ENCODE measurements at places on chromosomes 7 and 10. TPM values are rescaled to one million over a fixed set of nuclear protein-coding genes. Genes with fewer than 3 reads are reported as not detected.

DNA sequence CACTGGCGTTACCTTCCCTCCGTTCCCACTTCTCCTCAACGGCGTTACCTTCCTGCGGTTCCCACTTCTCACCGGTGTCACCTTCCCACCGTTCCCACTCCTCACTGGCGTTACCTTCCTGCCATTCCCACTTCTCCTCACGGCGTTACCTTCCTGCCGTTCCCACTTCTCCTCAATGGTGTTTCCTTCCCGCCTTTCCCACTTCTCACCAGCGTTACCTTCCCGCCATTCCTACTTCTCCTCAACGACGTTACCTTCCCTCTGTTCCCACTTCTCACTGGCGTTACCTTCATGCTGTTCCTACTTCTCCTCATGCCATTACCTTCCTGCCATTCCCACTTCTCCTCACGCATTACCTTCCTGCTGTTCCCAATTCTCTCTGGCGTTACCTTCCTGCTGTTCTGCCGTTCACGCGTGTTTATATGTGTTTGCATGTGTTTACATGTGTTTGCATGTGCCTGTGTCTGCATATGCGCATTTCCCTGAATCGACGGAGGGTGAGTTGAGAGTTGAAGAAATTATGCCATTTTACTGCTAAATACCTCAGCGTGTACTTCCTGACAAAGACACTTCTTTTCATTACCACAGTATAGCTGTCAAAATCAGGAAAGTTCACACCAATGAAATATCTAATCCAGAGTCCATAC is 23.2 kb upstream of the CFAP46 start:
- no peaks in the 10 kb centered on the region for H3K36me3 ChIP-seq
- H3K27me3 ChIP-seq: peaks cover 23% of the 10 kb centered on the region
- H3K4me3 ChIP-seq: no peak overlapping the region
- H3K27ac ChIP-seq: peak overlapping the region; percentile 71
- no peaks in the 10 kb centered on the region for H3K4me1 ChIP-seq

Gene UCN3
- total RNA-seq: 0.28 TPM

Gene MEOX2
- total RNA-seq: 103 TPM

DNA sequence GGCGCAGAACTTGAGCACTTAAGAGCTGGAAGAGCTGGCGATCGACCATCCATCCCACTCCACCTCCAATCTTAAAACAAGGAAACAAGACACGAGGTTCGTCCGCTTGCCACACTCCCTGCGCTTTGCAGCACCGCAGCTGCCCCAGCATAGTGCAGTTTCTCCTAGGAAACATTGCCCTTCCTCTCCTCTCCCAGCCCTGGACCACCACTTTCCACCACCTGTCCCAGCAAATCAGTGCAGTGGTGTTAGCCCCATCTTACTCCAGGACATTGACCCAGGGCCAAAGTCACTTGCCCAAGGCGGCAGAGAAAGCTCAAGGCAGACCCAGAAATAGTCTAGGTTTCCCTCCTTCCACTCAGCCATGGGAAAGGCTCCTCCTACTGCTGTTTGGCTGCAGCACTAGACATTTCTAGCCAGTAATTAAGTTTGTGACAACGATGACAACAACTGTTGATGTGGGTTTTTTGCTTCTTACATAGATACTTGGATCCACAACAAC is 1.5 kb upstream of the PARD3 start:
- peak overlapping the region; percentile 28 for H3K27ac ChIP-seq
- H3K4me3 ChIP-seq: no peak overlapping the region
- peaks cover 9% of the 10 kb centered on the region for H3K4me1 ChIP-seq
- no peaks in the 10 kb centered on the region for H3K27me3 ChIP-seq

DNA sequence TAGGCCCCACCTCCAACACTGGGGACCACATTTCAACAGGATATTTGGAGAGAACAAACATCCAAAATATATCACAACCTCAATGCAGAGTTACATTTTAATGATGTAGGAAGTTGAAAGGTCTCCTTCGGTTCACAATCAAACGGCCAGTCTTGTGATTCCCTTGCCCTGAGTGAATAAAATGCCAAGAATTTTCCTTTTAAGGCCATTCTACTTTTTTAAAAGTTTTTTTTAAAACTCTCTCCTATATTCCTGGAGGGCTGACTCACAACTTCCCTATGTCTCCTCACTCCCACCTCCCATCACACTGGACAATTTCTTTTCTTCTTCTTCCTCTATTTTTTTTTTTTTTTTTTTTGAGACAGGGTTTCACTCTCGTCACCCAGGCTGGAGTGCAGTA is 693.6 kb upstream of the AUTS2 start:
- DNase-seq: no peak

DNA sequence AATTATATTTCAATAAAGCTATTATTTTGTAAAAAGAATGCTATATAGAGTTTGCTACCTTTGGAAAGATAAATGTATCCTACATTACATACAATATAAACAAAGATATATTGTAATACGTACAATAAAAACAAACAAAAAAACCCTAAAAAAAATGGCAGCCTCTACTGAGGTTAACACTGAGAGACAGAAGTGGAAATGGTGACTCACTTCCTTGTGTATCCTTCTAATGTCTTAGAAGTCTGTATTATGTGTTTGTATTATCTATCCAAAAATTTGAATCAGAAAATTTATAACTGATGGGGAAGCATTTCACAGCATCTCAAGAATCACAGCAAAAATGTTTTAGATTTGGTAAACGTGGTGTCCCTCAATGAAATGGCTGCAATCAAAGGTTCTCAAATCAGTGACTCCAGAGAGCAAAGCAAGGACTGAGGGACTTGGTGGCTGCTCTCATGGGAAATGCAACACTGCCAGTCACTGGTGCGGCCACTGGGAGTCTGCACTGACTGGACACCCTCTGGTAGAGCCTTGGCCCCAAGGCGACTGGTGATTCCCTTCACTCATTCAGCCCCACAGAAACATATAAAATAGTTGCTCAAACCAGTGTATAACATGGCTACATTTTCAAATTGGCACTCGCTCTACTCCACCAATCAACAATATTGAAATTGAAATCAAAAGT is 53.8 kb downstream of the PANK1 start:
- peak overlapping the region; percentile 87 for H3K27ac ChIP-seq
- DNase-seq: no peak
- no peak overlapping the region for H3K4me3 ChIP-seq
- peaks cover 9% of the 10 kb centered on the region for H3K36me3 ChIP-seq
- no peaks in the 10 kb centered on the region for H3K4me1 ChIP-seq

Gene TPST1
- 56.7 TPM for total RNA-seq

Gene RBP3
- total RNA-seq: not detected

DNA sequence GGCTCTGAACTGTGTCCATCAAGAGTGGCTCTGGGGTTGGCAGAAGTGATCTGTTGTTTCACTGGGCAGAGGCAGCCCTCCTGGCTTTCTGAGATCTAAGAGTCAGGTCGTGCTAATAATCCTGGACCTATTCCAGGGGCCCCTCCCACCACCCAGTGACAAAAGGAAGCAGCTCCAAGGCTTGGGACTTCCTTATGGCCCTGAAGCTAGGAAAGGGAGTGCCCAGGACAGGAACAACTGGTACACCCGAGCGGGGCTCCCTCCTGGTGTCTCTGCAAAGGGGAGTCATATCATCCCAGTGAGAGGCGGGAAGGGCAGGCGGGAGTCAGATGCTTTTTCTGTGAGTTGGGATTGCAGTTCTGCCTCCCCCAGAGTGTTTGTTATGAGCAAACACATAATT is 32.3 kb downstream of the RPS24 start:
- no peaks in the 10 kb centered on the region for H3K4me1 ChIP-seq
- DNase-seq: no peak
- H3K27me3 ChIP-seq: no peaks in the 10 kb centered on the region

- H3K27me3 ChIP-seq: no peaks in the 10 kb centered on the region
- no peaks in the 10 kb centered on the region for H3K36me3 ChIP-seq
- no peak overlapping the region for H3K27ac ChIP-seq
- H3K4me1 ChIP-seq: peaks cover 13% of the 10 kb centered on the region
- H3K4me3 ChIP-seq: no peak overlapping the region
Measured at GRCh38 chr10:112819231-112819630, 130.8 kb upstream of the TCF7L2 start.

DNA sequence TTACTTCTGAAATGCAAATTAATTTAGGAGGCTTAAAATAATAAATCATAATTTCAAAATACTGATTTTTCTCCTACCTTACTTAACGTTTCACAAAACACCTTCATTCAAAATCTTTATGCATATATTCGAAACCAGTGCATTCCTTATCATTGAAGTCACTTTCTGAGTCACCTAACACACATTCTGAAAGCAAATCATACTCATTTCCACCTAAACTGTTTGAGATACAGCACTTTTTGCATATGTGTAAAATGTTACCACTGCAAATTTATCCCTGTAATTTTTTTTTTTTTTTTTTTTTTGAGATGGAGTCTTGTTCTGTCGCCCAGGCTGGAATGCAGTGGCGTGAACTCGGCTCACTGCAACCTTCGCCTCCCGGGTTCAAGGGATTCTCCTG is 15.7 kb downstream of the PPP3CB start:
- H3K27me3 ChIP-seq: no peaks in the 10 kb centered on the region
- no peak overlapping the region for H3K27ac ChIP-seq
- H3K36me3 ChIP-seq: peaks cover 11% of the 10 kb centered on the region

DNA sequence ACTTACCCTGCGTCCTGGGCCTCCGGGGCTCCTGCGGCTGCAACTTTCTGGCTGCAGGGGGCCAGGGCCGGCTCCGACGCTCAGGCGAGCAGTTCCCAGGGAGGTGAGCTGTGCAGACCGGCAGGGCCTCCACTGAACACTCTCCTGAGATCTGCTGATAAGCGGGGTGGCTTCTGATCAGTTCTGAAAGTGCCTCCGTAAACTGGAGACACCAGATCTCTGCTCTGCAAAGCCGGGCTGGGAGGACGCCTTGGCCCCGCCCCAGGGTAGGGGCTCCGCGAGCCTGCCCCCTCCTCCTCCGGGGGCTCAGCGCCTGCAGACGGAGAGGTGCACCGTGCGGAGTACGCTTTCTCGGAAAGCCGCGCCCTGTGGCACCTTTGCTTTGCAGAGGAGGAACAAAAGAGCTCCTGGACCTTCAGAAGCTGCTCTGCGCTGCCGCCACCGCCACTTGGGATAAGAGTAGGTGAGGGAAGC is 141.3 kb upstream of the VKORC1L1 start:
- peak overlapping the region; percentile 36 for H3K4me3 ChIP-seq
- no peaks in the 10 kb centered on the region for H3K4me1 ChIP-seq
- H3K27me3 ChIP-seq: no peaks in the 10 kb centered on the region
- no peak overlapping the region for H3K27ac ChIP-seq

GRCh38 chr7:34137176-34137575 is 231.8 kb downstream of the BMPER start:
- no peaks in the 10 kb centered on the region for H3K27me3 ChIP-seq
- H3K4me3 ChIP-seq: no peak overlapping the region
- H3K27ac ChIP-seq: no peak overlapping the region
- H3K4me1 ChIP-seq: peaks cover 4% of the 10 kb centered on the region

DNA sequence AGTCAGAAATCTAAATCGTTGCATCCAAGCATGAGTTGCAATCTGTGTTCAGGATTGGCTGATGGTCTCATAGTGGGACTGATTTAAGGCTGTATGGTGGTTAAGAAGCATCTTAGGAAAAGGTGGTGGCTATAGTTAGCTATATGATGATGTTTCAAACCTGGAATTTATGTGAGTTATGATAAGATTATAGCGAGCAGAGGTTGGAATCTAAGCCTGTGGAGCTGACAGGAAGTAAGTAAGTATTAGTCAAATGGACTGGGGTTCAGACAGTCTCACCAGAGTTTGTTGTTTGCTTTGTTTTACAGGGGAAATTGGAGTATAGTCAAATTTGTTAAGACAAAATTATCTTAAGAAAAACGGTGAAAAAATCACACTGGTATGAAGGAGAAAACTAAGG is 56.7 kb downstream of the ANKRD7 start:
- no peak overlapping the region for H3K4me3 ChIP-seq
- no peaks in the 10 kb centered on the region for H3K27me3 ChIP-seq
- no peaks in the 10 kb centered on the region for H3K36me3 ChIP-seq

DNA sequence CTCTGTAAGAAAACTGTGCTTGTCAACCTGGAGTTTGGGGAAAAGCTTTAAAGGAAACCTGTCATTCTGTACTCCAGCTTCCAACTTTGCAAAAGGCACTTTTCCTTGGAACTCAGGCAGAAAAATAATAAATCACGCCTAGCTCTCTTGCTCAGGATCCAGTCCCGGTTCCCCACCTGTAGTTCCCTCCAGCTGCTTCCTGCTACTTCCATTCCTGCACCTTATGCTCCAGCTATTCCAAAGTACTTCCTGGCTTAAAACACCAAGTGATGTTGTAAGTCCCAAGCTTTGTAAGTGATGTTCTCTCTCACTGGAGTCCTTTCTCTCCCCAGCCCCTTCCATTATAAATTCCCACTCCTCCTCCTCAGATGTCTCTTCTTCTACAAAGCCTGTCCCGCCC is 98.6 kb downstream of the GRM8 start:
- H3K4me3 ChIP-seq: no peak overlapping the region
- no peaks in the 10 kb centered on the region for H3K4me1 ChIP-seq
- no peaks in the 10 kb centered on the region for H3K27me3 ChIP-seq
- no peak overlapping the region for H3K27ac ChIP-seq
- no peak for DNase-seq
- H3K36me3 ChIP-seq: no peaks in the 10 kb centered on the region

DNA sequence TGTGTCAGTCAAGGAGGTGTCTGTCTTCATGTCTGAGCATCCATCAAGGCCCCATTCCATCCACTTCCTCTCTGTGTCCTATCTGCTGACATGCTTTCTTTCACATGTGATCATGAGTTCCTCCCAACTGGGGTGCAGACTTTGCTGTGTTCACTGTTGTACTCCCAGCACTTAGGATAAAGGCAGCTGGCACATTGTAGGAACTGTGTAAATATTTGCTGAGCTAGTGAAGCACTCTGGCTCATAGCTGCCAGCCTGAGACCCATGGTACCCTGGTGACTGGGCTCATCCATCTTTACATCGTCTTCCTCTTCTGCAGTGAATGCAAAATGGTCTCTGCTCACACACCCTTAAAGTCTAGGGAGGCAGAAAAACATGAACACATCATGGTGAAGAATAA is 242.2 kb upstream of the IGFBP3 start:
- H3K4me1 ChIP-seq: no peaks in the 10 kb centered on the region
- no peaks in the 10 kb centered on the region for H3K27me3 ChIP-seq
- no peak overlapping the region for H3K4me3 ChIP-seq
- no peak overlapping the region for H3K27ac ChIP-seq

- H3K4me1 ChIP-seq: peaks cover 4% of the 10 kb centered on the region
- no peaks in the 10 kb centered on the region for H3K36me3 ChIP-seq
- no peak overlapping the region for H3K4me3 ChIP-seq
- peak; percentile 21 for DNase-seq
Measured at GRCh38 chr10:4704034-4704545, 121.9 kb upstream of the AKR1E2 start.

- peaks cover 3% of the 10 kb centered on the region for H3K36me3 ChIP-seq
- no peak for DNase-seq
- H3K27ac ChIP-seq: no peak overlapping the region
- peaks cover 9% of the 10 kb centered on the region for H3K4me1 ChIP-seq
- H3K27me3 ChIP-seq: no peaks in the 10 kb centered on the region
- H3K4me3 ChIP-seq: no peak overlapping the region
Measured at GRCh38 chr7:128003787-128004186, 27.4 kb downstream of the LRRC4 start.

DNA sequence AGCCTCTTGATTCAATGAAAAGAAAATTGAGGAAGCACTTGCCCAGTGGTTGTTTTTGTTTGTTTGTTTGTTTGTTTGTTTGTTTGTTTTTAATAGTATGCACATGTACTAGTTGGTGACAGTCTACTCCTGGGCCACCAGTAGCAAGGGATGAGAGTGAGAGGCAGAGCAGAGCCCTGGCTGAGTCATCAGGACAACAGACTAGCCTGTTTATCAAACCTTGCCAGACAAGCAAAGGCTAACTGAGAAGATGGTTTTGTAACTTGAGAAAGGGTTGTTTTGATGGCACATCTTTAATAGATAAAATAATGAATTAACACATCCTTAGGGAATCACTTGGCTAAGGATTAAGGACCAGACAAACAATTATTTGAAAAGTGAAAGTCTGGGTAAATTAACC is 78.1 kb downstream of the INHBA start:
- no peaks in the 10 kb centered on the region for H3K36me3 ChIP-seq
- no peak overlapping the region for H3K27ac ChIP-seq
- DNase-seq: no peak
- H3K4me1 ChIP-seq: no peaks in the 10 kb centered on the region

Gene STK31
- 0.86 TPM for total RNA-seq
